ENCODE measurements at places on chromosomes 1 and 21.

- DNase-seq, result no peak
These were observed 63.0 kb downstream of the KCNT2 start for GRCh38 chr1:196545222-196545621.

- no peak for DNase-seq
These were observed 13.2 kb upstream of the SCYL3 start for GRCh38 chr1:169906938-169907337.

DNA sequence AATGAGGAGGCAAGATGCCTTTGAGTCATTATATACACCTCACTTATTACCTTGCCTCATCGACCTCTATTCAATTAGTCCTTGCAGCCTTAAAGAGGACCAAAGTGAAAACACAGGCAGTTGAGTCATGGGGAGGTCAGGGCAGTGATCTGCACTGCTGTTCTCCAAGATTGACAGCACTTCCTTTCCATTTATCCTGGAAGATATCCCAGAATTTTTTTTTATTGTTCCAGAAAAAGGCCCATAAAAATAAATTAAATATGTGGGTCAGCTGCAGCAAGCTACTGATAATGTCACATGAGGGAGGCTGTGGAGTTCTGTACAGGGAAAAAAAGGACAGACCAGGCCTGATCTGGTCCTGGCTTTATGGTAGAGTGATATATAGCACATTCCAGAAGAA, 33.2 kb upstream of the CDC42BPA start:
- no peak for DNase-seq

GRCh38 chr1:161962091-161962887, 61.4 kb downstream of the OLFML2B start:
- no peak for DNase-seq

DNA sequence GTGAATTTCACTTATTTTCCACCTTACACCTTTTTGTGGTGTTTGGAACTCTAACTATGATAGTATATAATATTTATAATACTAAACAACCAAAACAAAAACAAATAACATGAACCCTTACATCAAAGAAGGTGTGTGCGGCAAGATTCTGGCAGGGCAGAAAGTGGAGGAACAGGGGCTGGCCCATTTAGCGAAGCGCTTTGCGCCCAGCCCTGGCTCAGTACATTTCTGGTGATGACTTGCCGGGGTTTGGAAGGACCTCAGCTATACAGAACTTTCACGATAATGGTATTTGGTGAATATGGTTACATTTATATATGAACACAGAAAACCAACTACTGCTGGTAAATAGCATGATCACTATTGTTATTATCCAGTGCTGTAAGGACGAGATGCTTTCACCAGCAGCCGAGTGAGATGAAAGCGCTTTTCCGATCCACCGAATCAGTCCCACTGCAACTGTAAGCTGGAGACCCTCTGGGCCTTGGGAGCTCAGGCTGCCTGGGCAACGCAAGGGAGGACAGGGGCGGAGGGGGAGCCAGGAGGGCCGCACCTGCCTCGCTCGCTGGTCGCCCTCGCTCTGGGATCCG, 63.9 kb downstream of the CD247 start:
- DNase-seq, result no peak

DNA sequence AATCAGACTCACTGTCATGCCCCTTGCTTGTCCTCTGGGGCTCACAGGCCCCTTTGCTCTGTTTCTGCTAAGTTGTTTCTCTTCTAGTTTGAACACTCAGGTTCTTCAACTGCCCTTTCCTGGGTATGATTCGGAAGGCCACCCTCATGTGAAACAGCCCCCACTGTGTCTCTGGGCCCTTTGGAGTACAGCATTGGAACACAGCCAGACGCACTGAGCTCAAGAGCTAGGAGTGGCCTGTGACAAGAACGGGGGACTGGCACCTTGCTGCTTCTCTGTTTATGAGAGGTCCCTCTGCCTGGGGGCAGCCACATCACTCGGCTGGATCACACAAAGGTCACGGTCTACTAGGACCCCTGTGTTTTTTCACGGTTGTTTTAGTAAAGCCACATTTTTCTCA, 114.4 kb upstream of the ZC3H12A start:
- DNase-seq, result no peak

DNA sequence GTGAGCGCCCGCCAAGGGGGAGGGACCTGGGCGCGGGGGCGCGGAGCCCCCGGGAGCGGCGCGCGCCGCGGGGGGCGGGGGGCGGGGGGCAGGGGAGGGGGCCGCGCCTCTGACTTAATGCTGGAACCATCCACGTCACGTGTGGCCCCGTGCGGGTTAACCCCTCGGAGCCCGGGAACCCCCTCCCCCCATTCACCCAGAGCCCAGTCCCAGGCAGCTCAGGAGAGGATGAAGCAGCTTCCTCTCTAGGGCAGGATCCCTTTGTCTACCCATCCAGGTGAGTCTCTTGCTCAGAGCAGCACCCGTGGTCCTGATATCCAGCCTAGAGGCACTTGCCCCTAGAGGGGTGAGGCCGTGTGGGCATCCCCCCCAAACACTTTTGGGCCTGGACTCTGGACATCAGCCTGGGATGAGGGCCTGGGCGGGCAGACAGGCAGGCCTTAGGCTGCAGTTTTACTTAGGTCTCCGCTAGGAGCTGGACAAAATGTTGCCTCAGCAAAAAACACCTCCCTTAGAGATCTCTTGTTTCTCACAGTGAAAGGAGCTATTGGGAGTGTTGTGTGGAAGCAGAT, at the start of gene ALX3:
ALX3 (minus strand) TSS at position 2 of the 572 bp plus-strand sequence. CDS start 60 bp downstream, outside the sequence.
- DNase-seq, result no peak

GRCh38 chr1:209364716-209365115, 218.8 kb upstream of the CAMK1G start:
- no peak for DNase-seq

DNA sequence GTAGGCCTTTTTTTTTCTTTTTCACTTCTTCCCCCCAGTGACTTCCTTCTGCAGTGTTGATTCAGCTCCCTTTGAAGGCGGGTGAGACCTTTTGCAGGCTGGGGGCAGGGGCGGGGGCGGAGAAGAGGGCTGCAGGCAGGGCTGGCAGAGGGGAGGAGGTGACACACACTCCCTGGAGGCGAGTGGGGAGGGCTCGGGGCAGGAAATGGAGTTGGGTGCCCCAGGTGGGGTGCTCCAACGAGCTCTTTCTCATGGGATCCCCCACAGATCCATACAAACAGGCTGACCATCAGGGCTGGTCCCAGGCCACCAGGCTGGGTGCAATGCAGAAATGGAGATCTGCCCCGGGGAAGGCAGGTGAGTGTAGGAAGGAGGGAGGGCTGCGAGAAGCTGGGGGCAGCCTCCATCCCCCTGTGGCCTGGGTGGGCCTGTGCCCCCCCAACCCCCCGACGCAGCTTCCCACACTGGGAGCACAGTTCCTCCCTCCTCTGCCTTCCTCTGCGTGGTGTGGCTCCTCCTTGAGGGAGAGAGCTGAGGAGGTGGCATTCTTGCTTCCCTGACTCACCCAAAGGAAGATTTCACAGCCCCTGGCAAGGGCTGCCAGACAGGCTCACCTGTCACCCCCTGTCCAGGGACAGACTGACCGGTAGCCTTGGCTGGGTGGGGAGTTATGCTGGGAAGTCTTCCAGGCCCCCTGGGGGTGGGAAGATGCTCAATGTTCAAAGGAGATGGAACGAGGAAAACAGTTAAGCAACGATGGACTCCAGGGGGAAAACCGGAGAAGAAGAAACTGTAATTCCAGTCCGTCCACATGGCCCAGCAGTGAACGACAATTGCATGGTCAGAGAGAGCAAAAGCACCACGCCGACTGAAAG, 7.1 kb upstream of the ITGB2 start:
- DNase-seq, result peak; percentile 45

DNA sequence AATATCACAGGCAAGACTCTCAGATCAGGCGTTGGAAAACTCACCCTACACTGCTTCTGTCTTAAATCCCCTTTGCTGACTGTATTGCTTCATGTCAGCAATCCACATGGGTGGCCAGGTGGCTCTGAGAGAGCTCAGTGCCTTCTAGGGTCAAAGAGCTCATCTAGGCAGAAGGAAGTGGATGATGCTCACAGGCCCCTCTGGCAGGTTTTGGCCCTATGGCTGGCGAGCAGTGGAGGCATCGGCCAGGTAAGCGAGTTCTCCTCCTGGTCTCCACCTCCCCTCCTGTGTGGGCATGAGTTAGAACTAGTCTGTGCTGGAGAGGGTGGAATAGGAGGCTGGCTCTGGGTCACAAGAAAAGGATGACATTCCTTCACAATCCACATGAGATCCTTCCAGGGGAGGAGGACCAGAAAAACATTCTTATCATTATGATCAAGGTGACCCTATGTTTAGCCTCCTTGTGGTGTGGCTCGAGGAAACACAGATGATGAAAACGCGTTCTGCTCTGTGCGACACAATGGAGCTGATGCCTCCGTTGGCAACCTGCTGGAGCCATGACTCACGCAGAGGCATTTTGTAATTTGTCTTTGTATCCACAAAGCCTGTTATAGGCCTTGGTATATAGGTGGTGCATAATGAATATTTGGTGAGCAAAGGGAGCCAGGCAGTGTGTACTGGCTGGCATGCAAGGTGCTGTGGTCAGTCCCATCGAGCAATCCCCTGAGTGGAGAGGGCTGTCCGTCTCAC, 264.6 kb upstream of the RAB4A start:
- DNase-seq, result no peak

DNA sequence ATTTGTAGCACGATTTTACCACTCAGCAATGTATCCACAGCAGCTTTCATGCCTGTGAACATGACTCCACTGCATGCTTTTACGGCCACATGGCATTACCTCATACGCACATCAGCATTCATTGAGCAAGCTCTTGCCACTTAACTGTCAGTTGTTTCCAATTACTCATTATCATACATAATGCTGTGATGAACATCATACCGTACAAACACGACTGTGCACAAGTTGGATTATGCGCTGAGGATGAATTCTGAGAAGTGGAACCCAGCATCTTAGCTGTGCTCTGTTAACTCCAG, 9.6 kb downstream of the UMODL1 start:
- peak; percentile 56 for DNase-seq
